WTC11 (cell line): ENCODE measurements at places on chromosomes 6 and 20.

DNA sequence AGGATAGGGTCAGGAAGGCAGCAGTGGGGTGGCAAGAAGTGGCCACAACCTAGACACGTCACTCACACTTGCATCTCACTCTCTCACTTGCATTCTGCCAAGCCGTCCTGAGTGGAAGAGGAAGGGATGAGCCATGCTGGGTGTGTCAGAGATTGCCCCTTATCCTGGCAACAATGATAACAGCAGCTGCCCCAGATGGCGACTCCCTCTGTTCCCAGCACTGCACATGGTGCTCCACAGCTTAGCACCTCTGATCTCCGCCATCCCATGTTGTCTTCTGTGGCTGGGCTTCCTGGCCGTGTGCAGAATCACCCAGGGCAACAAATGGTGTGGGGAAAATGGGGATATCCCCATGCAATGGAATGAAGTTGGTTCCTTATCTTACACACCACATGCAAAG lies 11.1 kb downstream of the KCNB1 start:
- no peak overlapping the region for H3K4me3 ChIP-seq
- peaks cover 5% of the 10 kb centered on the region for H3K4me1 ChIP-seq
- no peaks in the 10 kb centered on the region for H3K36me3 ChIP-seq
- DNase-seq: no peak
- H3K27ac ChIP-seq: no peak overlapping the region

GRCh38 chr6:163648868-163649267 lies 234.3 kb downstream of the QKI start:
- H3K4me3 ChIP-seq: no peak overlapping the region
- no peaks in the 10 kb centered on the region for H3K27me3 ChIP-seq
- DNase-seq: no peak
- peaks cover 8% of the 10 kb centered on the region for H3K4me1 ChIP-seq

- no peaks in the 10 kb centered on the region for H3K27me3 ChIP-seq
- H3K36me3 ChIP-seq: no peaks in the 10 kb centered on the region
- no peak overlapping the region for H3K27ac ChIP-seq
- H3K4me3 ChIP-seq: no peak overlapping the region
Measured at GRCh38 chr6:150685860-150686259, 86.2 kb downstream of the PLEKHG1 start.

DNA sequence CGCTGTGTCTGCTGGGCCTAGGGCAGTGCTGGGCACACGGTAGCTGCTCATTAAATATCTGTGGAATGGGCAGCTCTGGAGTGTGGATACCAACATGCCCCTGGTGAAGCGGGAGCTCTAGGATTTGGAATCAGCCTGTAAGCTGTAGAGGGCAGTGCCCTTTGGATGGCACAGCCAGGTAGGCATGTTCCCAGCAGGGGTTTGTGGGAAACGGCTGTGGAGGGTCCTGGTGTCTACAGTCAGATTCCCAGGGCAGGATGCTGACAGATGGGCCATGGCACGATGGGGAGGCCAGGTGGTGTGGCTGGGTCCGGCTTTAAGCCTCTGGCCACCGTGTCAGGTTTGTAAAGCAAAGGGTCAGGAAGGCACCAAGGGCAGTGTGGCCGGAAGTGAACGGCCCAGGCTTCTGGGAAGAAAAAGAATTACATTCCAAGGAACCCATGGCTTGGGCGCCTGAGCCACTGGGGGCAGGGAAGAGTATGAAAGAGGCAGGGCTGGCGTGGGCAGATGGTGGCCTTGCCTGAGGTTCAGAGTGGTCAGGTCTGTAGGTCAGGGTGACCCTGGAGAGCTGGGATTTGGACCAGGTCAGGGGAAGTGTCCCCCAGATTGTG lies 44.8 kb downstream of the UBE2V1 start:
- H3K36me3 ChIP-seq: no peaks in the 10 kb centered on the region
- no peaks in the 10 kb centered on the region for H3K27me3 ChIP-seq
- H3K4me3 ChIP-seq: no peak overlapping the region
- H3K27ac ChIP-seq: no peak overlapping the region
- DNase-seq: no peak
- H3K4me1 ChIP-seq: peaks cover 14% of the 10 kb centered on the region

- H3K36me3 ChIP-seq: peaks cover 4% of the 10 kb centered on the region; the same call in 1 of the 2 replicates
- no peaks in the 10 kb centered on the region; the same call in 1 of the 2 replicates for H3K27me3 ChIP-seq
Measured at GRCh38 chr6:127266178-127266891, at the start of gene RNF146. Gene RNF146 (plus strand): TSS chr6:127266864. CDS start chr6:127280339, 13,475 bp downstream.

GRCh38 chr20:57810511-57811373 lies 100.9 kb upstream of the PMEPA1 start:
- H3K4me3 ChIP-seq: no peak overlapping the region
- no peaks in the 10 kb centered on the region for H3K36me3 ChIP-seq
- H3K27me3 ChIP-seq: peaks cover 2% of the 10 kb centered on the region; the same call in 1 of the 2 replicates
- no peak overlapping the region for H3K27ac ChIP-seq
- DNase-seq: no peak
- peaks cover 21% of the 10 kb centered on the region for H3K4me1 ChIP-seq

DNA sequence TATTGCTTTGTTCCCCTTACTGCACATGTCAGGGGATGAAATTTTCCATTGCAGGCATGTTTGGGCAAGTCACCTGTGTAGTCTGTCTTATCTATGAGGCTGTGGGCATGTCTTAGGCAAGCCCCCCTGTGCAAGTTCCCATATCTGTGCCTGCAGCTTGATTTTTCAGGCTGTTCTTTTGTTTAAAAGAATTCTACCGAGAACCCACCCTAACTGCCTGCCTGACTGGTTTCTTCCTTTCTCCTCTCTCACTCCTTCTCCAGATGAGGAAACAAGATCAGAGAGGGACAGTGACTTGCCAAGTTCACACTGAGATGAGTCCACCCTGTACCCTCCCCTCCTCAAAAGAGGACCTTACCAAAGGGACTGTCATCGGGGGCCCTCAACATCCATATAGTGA lies 11.0 kb downstream of the TREML2 start:
- H3K4me3 ChIP-seq: no peak overlapping the region
- H3K27ac ChIP-seq: no peak overlapping the region
- no peaks in the 10 kb centered on the region for H3K4me1 ChIP-seq
- no peak for DNase-seq
- H3K36me3 ChIP-seq: peaks cover 18% of the 10 kb centered on the region

DNA sequence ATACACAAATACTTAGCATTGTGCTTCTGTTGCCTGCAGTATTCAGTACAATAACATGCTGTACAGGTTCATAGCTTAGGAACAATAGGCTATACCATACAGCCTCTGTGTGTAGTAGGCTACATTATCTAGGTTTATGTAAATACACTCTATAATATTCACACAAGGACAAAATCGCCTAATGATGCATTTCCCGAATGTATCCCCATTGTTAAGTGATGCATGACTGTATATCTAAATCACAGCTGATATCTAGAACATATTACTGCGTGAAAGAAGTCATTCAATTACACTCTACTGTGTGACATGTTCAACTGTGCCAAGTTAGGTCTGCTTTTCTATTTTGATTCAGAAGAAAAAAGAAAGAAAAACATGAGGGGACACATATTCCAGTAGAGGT lies 633.5 kb downstream of the RFPL4B start:
- peaks cover 18% of the 10 kb centered on the region for H3K4me1 ChIP-seq
- no peaks in the 10 kb centered on the region for H3K27me3 ChIP-seq
- H3K4me3 ChIP-seq: no peak overlapping the region
- H3K36me3 ChIP-seq: no peaks in the 10 kb centered on the region

GRCh38 chr20:57695012-57695411 lies 14.8 kb downstream of the PMEPA1 start:
- peaks cover 88% of the 10 kb centered on the region for H3K4me1 ChIP-seq
- no peak overlapping the region for H3K4me3 ChIP-seq

GRCh38 chr6:155248008-155249001 lies 15.5 kb upstream of the CLDN20 start:
- peaks cover 12% of the 10 kb centered on the region for H3K4me1 ChIP-seq
- DNase-seq: peak; percentile 60
- H3K36me3 ChIP-seq: peaks cover 45% of the 10 kb centered on the region
- peak overlapping the region; percentile 84 for H3K27ac ChIP-seq
- no peak overlapping the region for H3K4me3 ChIP-seq

GRCh38 chr20:835608-836045 lies 2.1 kb downstream of the FAM110A start:
- peaks cover 20% of the 10 kb centered on the region for H3K27me3 ChIP-seq
- H3K4me3 ChIP-seq: no peak overlapping the region; the same call in 1 of the 2 replicates
- no peak overlapping the region for H3K27ac ChIP-seq
- no peak for DNase-seq

- no peaks in the 10 kb centered on the region for H3K27me3 ChIP-seq
- H3K4me3 ChIP-seq: no peak overlapping the region
- no peak for DNase-seq
- H3K27ac ChIP-seq: no peak overlapping the region
- no peaks in the 10 kb centered on the region for H3K36me3 ChIP-seq
- no peaks in the 10 kb centered on the region for H3K4me1 ChIP-seq
Measured at GRCh38 chr6:4589295-4589694, 186.9 kb upstream of the CDYL start.

GRCh38 chr6:7672066-7673062 lies 53.5 kb upstream of the BMP6 start:
- H3K27ac ChIP-seq: no peak overlapping the region; the same call in 1 of the 2 replicates
- DNase-seq: no peak
- no peaks in the 10 kb centered on the region for H3K36me3 ChIP-seq
- H3K4me1 ChIP-seq: peaks cover 13% of the 10 kb centered on the region
- peaks cover 3% of the 10 kb centered on the region for H3K27me3 ChIP-seq

- no peak for DNase-seq
- H3K36me3 ChIP-seq: no peaks in the 10 kb centered on the region
- H3K27me3 ChIP-seq: no peaks in the 10 kb centered on the region
- no peak overlapping the region for H3K4me3 ChIP-seq
Measured at GRCh38 chr20:30500829-30501440, 756.5 kb upstream of the DEFB115 start.

DNA sequence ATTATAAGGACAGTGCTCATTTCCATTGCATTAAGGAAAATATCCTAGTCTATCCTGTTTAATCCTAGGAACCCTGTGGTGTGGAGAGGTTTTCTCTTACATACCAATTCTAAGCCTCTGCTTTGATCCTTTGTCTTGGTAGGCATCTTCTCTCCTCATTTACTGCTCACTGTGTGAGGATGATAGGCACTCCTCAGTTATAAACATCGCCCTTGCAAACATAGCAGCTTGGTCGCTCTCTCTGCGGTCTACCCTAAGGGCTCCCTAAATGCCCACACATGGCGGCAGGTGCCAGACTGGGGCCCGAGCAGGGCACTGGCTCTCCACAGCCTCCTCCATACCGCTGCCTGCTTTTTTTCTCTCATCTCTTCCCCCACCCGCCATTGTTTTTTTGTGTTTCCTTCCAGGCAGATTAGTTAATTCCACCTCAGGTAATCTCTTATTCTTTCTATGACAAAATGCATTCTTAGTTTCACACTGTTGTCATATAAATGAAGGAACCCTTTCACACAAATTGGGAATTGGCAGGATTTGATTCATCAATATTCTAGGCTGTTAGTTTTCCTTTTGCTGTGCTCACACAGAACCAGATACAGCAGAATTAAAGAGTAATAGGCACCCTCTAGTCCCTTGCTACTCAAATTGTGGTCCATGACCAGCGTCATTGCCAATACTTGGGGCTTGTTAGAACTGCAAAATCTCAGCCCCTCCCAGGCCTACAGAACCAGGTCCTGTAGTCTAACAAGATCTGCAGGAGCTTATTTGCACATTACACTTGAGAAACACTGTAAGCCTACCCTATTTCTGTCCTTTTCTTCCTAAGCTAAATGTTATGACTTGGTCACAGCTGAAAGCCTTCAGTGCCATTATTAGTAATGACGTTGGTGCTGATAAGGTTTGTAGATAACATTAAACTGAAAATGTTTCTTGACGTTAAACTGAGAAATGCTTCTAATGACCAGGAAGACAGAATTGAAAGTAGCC lies 36.3 kb downstream of the CARMIL1 start:
- DNase-seq: no peak
- H3K4me3 ChIP-seq: no peak overlapping the region
- H3K27me3 ChIP-seq: no peaks in the 10 kb centered on the region
- no peak overlapping the region for H3K27ac ChIP-seq

- H3K4me3 ChIP-seq: no peak overlapping the region
- H3K36me3 ChIP-seq: no peaks in the 10 kb centered on the region
- peaks cover 9% of the 10 kb centered on the region; the same call in 1 of the 2 replicates for H3K4me1 ChIP-seq
Measured at GRCh38 chr20:11936157-11936556, 18.5 kb downstream of the BTBD3 start.

- peaks cover 2% of the 10 kb centered on the region; the same call in 1 of the 2 replicates for H3K27me3 ChIP-seq
- no peaks in the 10 kb centered on the region for H3K36me3 ChIP-seq
- DNase-seq: no peak
- H3K27ac ChIP-seq: no peak overlapping the region; the same call in 1 of the 2 replicates
- no peak overlapping the region for H3K4me3 ChIP-seq
Measured at GRCh38 chr6:6689400-6690143, 101.1 kb downstream of the LY86 start.

DNA sequence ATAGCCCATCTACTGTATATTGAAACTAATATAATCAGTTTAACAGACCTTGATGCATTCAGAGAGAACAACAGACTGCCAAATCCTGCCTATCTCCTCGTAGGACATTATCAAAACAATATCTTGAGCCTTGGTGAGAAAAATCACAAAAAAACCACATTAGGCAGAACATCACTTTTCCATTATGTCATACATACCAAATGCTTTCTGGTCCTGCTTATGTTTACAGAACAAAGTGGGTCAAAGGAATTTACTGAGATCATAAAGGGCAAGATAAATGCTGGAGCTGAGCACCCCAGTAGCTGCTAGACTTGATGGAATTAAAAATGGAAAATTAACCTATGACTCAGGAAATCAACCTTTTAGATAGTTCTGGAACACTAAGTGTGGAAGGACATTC lies 195.3 kb upstream of the KCNK16 start:
- H3K27ac ChIP-seq: no peak overlapping the region
- no peaks in the 10 kb centered on the region for H3K4me1 ChIP-seq
- H3K36me3 ChIP-seq: no peaks in the 10 kb centered on the region

- H3K36me3 ChIP-seq: no peaks in the 10 kb centered on the region
- no peak for DNase-seq
- no peaks in the 10 kb centered on the region for H3K27me3 ChIP-seq
- H3K27ac ChIP-seq: no peak overlapping the region
Measured at GRCh38 chr6:12882761-12883290, 166.3 kb downstream of the PHACTR1 start.

DNA sequence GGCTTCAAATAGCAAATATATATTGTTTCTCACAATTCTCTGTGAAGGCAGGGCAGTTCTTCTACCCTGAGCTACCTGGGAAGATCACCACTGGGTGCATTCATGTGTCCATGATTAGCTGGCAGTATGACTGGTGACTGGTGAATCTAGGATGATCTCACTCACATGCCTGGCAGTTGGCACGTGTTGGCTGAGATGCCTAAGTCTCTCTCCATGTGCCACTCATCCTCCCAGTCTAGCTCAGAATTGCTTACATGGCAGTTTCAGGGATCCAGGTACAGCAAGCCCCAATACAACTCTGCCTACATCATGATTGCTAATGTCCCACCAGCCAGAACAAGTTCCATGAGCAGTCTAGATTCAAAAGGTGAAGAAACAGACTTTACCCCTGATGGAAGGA lies 346.8 kb upstream of the CNR1 start:
- no peaks in the 10 kb centered on the region for H3K27me3 ChIP-seq
- H3K36me3 ChIP-seq: peaks cover 13% of the 10 kb centered on the region
- no peak overlapping the region for H3K27ac ChIP-seq

DNA sequence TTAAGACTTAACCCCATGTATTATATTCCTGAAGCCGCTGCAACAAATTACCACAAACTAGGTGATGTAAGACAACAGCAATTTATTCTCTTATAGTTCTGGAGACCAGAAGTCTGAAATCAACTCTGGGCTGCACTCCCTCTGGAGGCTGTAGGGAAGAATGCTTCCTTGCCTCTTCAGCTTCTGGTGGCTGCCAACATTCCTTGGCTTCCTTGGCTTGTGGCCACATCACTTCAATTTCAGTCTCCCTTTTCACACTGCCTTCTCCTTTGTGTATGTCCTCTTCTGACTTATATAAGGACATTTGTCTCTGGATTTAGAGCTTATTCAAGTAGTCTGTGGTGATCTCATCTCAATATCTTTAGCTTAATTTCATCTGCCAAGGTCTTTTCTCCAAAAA lies 141.6 kb downstream of the DHX35 start:
- H3K27ac ChIP-seq: no peak overlapping the region
- H3K27me3 ChIP-seq: peaks cover 6% of the 10 kb centered on the region; the same call in 1 of the 2 replicates
- peaks cover 9% of the 10 kb centered on the region for H3K36me3 ChIP-seq
- no peak for DNase-seq
